ENCODE measurements at places on chromosomes 12 and 14.

DNA sequence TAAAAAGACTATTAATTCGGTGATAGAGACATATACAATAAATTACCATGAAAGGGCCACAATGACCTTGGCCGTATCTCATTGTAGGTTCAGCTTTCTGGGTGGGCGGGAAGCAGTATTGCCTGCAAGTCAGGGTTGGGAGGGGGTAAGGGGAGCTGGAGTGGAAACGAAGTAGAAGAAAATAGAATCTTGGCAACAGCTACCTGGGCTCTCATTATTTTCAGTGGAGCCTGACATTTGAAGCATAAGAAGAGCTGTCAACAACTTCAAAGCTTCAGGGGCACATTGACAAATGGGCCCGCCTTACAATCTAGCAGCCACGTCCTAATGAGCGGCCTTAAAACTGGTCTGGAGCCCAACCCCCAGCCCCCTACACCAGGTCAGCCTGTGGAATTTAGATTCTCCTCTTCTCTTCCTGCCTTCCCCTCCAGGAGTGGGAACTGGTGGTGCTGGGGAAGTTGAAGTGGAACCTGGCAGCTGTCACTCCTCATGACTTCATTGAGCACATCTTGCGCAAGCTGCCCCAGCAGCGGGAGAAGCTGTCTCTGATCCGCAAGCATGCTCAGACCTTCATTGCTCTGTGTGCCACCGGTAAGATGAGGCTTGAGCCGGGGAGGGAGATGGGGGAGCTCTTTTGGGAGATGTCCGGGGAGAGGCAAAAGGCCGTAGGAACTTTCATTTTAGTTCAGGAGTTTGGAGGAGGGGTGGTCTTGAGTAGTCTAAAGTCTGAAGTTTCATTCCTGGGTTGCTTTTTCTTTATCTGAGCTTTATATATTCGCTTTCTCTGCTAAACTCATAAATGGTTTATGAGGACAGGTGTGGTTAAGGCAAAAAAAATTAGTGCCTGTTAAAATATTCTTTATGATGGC lies 5.0 kb downstream of the CCND2 start:
- no peak for DNase-seq

DNA sequence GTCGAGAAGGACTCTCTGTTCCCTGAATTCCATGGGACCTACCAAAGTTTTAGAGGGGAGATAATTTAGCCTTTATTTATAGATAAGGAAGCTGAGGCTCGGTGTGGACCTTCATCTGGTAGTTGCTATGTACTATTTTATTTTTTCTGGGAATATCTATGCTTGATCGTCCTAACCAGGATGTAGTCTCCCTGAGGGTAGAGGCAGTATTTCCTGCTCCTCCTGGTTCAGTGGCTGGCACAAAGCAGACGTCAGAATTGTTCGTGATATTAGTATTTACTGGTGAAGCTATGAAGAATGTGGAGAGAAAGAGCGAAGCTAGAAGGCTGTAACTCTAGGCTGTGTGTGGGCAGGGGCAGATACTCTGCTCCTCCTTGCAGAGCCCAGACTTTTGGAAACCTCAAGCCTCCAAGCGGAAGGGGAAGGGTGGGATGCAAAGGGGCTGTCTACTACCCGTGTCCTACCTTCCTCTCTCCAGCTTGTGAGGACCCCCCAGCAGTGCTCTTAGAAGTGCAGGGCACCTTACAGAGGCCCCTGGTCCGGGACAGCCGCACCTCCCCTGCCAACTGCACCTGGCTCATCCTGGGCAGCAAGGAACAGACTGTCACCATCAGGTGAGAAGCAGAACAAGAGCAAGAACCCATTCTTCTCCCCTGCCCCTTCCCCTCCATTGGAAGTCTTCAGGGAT lies 1.4 kb downstream of the LRP10 start:
- no peak for DNase-seq

DNA sequence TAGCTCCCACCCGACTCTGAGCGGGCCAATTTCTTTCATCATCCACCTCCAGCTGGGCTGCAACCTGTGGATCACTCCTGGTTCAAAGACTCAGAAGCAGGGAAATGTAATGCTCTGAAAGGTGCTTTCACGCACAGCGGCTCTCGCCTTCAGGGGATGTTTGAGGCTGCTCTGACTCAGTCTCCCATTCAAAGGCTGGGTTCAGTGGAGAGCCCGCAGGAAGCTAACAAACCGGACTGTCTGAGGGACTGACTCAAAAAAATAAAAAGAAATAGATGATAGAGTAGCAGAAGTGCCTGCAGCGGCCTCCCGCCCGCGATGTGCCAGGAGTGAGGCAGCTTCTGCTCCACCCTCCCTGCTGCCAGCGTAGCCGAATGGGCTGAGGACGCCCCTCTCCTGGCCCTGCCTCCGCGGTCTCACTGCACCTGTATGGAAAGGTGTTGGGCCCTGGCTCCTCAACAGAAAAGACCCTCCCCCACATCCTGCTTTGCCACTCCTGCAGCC lies 98.0 kb downstream of the GCH1 start:
- DNase-seq = no peak

DNA sequence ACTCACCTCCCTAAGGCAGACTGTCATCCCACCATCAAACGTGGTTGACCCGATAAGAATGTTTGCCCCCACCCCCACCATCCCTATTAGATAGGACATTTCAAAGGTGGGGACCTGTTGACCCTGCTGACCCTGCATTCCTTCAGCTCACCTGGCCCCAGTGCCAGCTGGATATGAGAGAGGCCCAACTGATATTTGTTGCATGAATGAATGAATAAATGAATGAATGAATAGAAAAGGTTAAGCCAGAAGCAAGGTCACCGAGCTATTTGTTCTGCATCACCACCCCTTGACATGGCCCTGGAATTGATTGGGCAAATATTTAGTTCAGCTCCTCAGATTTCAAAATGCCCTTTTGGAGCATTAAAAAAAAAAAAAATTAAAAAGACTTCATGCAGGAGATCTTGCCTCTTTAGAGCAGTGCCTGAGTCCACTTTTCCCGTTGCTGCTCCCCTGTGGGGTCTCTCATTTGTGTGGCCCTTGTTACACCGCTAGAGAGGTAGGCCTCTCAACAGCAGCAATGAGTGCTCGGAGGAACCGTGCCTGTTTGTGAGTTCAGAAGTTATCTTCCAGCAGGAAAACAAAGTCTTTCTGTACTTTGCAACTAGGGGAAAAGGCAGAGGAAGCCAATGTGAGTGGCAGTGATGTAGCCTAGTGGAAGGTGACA lies 8.5 kb upstream of the SERPINA5 start:
- no peak for DNase-seq

- DNase-seq = no peak
Measured at GRCh38 chr12:93844164-93844784, 167.1 kb downstream of the CRADD start.

DNA sequence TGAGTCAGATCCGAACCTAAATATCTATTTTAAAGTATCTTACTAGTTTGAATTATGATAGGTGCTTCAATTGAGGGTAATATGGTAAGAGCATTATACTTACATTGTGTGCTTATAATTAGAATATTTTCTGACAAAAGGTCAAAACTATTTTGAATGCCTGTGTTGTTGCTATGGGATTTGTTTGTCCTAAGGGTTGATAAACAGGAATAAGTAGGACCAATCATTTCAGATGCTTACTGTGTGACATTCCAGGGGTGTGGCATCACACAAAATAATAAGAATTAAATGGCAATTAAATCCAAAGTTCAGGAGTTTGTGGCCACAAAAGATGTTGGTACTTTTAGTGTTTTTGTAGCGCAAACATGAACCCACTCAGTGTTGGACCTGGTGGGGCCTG lies 256.2 kb upstream of the DDHD1 start:
- no peak for DNase-seq
